ENCODE measurements at places on chromosomes 2 and 18.

DNA sequence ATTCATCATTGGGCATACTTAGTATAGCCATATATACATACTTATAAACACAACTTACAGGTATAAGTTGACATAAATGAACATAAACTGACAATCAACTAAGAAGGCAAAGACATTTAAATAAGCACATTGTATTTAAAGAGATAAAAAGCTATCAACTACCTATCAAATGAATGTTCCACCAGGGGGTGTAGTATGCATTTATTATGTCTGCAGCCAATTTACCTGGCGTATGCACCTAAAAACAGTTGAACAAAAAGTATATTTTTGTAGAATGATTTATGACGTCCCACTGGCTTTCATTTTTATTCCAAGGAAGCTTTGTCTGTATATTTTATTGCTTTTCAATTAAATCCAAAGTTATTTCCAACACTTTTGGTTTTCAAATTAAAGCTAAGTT lies 323.5 kb downstream of the AFF3 start:
- DNase-seq, result no peak

DNA sequence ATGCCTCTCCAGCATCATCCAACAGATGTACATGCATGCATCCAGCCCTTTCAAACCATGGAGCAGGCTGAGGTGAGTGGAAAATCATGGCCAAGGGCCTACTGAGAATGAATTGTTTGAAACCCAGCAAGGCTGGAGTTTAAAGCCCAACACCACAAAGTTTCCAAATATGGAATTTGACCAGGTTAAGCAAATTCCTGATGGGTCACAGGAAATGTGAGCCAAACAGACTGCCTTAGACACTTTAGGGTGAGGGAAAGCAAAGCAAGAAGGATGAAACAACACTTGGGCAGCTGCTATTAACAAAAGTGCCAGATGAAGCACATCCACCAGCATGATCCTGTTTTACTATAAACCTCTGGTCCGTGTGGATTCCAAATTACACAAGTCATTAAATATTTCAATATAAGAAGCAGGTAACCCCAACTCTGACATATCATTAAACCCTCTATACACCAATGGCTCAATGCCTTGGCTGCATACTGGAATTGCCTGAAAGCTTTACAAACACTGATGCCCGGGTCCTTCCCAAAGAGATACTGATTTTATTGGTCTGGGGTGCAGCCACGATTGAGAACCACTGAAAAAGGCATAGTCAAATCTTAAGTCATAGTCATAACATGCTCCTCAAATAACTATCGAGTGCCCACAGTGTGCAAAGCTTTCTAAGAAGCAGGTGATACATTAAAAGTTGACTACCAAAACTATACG lies 9.1 kb downstream of the KLF7 start:
- no peak for DNase-seq

- DNase-seq, result no peak
These were observed 101.2 kb downstream of the MYT1L start for GRCh38 chr2:2229626-2230432.

GRCh38 chr2:116952254-116952653 lies 862.2 kb upstream of the DDX18 start:
- peak; percentile 41 for DNase-seq

DNA sequence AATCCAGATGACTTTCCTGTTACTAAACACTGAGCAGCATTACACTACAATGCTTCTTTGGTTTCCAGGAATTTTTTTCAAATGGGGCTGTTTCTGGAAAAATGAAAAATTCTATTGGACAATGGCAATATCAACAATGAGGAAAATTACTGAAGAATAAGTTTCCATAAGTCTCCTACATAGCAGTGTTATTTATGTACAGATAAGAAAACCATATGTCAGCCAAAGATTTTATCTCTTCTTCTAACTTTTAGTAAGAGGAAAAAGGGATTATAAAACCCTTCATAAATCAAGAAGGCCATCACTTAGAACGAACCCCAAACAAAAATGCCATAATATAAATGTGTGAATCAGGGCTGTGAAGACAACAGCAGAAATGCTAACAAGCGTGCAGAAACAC lies 31.6 kb upstream of the NOSTRIN start:
- DNase-seq, result no peak
